ENCODE measurements at places on chromosomes 2 and 18.

DNA sequence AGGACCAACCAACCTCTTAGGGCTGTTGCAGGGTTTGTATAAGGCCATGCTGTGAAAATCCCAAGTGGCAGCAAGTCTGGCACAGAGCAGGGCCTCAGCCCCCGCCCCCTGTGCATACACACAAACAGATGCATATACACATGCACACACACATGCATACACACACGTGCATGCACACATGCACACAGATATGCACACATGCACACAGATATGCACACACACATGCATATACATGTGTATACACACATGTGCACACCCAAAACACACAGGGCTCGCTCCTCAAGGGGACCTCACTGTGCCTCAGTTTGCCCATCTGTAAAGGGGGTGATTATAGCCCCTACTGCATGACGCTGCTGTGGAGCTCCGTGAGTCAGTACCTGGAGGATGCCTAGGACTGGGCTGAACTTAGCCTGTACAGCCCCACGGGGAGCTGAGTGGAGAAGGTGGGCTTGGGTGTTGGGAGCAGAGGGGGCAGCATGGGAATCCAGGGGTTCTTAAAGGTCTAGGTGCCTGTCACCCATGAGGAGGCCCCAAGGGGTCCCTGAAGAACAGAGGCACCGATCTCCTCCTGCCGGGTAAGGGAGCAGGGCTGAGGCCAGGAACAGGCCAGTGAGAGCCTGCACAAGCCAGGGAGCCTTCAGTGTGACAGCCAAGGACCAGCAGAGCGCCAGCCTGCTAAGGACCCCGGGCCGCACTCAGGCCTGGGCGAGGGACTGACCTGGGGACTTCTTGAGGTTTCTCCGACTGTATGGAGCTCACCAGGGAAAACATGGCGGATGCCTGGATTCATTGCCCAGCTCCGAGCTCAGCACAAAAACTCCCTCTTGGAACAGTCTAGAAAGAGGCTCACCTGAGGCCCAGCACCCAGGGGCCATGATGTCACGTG is 24.0 kb upstream of the ALPI start:
- DNase-seq: no peak

DNA sequence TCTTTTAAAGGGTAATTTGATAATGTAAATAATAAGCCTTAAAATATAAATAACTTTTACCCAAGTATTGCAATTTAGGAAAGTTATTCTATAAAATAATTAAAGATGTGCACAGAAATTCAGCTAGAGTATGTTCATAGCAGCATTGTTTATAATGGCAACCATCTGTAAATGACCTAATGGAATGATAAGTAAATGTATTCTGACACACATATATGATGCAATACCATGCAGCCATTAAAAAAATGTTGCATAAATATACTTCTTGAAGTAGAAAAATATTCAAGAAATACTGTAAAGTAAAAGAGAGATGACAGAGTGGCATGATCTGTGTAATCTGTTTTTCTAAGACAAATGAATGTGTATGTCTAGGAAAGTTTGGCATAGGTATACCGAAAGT is 545.7 kb downstream of the ZEB2 start:
- DNase-seq: peak; percentile 10

DNA sequence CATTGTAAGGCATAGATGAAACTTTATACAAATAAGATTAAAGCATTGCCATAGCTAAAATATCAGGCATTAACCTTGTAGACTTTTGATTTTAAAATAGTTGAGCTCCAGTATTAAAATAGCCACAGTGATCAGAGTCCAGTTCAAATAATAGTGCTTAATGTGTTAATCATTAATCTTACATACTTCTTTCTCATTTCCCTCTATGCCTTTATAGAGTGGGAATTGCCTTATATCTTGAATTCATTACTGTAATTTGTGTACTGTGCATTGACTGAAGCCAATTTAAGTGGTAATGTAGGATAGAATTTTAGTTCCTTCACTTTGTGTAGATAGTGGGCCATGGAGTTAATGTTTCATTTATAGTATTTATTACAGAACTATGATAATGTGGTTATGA is 549.2 kb upstream of the VWC2L start:
- no peak for DNase-seq

- DNase-seq: no peak
Observed at GRCh38 chr2:166081852-166082251, 46.0 kb downstream of the SCN1A start.

- DNase-seq: peak; percentile 17
Observed at GRCh38 chr2:55048508-55049042, 1.7 kb downstream of the RTN4 start.

GRCh38 chr2:191756761-191757160 is 78.8 kb downstream of the NABP1 start:
- no peak for DNase-seq

- DNase-seq: no peak
Observed at GRCh38 chr2:106065268-106065982, 128.7 kb downstream of the UXS1 start.

DNA sequence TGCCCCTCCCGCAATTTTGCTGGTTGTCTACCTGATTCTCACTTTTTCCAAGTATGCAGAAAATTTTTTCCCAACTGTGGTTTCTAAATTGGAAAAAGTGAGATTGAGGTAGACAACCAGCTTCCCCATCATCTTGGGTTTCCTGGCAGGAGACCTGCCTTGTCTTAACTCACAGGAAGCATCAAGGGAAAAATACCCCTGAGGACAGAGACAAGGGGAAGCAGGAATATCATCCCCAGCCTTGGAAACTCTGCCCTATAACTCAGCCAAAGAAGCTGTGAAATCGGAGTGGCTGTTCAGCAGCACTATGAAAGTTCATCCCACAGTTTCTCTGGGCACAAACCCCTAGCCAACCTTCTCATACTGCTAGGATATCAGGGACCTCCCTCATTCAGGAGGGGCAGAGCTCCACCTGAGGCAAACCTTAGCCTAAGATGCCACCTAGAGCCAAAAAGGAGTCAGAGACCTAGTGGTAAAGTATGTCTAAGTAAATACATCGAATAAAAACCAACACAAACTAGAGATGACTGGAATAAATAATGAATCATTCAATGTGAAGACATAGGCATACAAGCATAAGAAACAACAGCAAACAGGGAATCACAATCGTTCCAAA is 68.2 kb downstream of the ZSWIM2 start:
- DNase-seq: peak; percentile 8

DNA sequence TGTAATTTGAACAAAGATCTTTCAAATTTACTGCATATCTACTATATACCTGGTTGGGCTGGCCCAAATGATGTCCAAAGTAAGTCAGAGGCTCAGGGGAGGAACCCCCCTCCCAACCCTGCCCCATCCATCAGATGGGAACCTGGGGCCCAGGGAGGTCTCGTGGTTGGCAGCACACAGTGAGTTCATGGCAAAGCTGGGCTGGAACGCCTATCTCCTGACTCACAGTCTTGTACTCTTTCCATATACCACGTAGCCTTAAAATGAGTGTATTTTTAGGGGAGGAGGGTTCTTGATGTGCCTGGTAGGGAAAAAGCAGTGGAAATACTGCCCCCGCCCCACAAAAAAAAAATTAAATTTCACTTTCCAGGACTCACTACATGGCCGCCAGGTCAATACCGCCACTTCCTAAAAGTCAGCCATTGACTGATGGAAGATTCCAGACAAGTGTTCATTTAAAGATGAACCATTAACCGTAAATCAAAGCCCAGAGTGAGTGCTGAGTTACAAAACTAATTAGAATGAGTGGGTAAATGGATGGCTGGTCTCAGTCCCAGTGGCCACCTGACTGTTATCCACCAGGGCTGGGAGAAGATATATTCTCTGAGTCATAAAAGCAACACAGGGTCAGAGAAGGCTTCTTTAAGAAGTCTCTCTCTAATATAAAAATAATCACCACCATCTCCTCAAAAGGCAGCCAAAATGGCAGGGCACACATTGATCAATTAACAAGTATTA is 80.5 kb downstream of the ZBTB7C start:
- peak; percentile 29 for DNase-seq

DNA sequence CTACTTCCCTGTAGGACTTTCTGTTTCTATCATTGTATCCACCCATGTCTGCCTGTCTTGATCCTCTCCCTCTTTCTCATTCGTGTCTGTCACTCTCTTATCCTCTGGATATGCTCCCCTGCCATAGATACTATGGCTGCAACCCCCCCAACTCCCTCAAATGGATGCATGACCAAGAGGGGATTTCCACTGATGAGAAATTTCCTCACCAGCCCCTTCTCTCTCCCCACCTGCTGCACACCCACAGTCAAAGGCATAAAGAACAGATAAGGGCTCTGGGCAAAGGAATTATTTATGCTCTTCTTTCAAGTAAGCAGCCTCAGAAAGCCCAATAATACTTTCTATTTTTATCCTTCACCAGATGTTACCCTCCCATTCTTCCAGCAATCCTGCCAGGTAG is 121.3 kb downstream of the FOXI3 start:
- DNase-seq: no peak

DNA sequence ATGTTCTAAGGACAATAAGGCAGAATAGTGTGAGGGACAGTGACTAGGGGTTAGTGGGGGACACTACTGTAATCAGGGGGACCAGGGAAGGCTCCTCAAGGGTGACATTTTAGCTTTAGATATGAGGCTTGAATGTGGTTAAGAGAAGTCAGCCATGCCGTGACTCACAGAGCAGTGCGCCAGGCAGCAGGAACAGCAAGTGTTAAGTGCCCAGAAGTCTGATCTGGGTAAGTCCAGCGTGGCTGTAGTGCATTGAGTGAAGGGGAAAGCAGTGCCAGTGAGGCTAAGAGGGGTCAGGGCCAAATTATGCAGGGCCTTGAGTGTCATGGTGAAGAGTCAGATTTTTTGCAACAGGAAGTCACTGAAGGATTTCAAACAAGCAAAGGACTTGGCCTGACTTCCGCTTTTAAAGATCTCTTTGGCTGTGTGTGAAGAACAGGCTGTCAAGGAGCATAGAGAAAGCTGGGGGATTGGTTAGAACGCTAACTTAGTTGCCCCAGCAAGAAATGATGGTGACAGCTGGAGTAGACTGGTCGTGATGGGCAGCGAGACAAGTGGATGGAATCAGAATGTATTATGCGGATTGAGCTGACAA is 151.5 kb downstream of the MSH2 start:
- DNase-seq: no peak

- DNase-seq: no peak
Observed at GRCh38 chr2:222724208-222724607, 52.8 kb downstream of the MOGAT1 start.

DNA sequence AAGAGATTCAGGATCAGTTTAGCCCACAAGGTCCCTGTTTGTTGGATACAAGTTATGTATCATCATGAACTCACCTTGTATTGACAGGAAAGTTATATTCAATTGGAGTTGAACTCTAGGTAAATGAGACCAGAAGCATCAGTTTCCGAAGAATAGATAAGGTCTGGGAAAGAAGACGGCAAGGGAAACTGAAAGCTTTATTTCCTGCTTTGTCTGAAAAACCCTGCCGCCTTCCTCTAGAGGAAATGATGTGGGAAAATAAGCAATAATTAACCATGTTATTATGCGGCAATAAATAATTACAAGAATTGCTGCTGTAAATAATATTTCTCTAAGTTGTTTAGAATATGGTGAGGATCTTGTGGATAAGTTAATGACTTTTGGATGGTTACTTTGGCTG is 32.0 kb downstream of the LPIN1 start:
- DNase-seq: no peak

- DNase-seq: no peak
Observed at GRCh38 chr2:72963423-72964145, 46.3 kb downstream of the EMX1 start.

DNA sequence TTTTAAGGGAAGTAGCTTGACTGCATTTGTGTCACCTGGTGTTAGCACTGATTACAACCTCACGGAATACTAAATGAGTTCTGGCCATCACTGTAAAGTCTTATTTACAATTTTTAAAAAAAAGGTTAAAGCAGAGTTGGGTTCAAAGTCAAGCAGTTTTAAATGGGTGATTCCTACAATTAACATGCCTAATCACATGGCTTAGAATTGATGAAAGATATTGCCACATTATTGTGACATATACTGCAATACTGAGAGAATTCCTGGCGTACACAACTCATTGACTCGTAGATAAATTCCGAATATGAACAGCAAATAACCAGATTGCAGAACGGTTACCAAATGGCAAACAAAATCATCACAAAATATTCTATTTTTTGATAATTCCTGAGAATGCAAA is 34.2 kb downstream of the ROCK2 start:
- DNase-seq: no peak

GRCh38 chr2:162084536-162084935 is 10.5 kb upstream of the DPP4 start:
- DNase-seq: no peak

DNA sequence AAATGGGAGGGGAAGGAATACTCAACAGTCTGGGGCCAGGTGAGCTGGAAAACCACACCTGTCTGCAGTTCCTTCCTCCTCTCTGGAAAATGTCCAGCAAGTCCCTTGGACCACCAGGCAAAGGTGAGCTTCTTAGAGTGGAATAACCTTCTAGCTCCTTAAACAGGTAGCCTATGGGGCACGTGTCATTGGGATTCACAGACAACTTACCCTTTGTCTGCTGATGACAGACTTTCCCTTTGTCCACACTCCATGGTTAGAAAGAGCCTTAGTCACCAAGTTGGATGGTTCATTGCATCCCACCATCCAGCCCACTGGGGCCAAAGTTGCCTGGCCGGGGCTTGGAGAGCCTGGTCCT is 98.0 kb upstream of the ITGA6 start:
- DNase-seq: no peak

GRCh38 chr18:48132797-48133655 is 202.6 kb upstream of the SMAD2 start:
- DNase-seq: no peak

- DNase-seq: no peak
Observed at GRCh38 chr2:204015118-204015843, 78.7 kb downstream of the ICOS start.

GRCh38 chr2:160377204-160377995 is 116.2 kb downstream of the RBMS1 start:
- no peak for DNase-seq

- DNase-seq: peak; percentile 32
Observed at GRCh38 chr2:209496586-209496982, 72.7 kb downstream of the MAP2 start.

GRCh38 chr2:162295009-162295408 is 23.5 kb downstream of the IFIH1 start:
- no peak for DNase-seq

DNA sequence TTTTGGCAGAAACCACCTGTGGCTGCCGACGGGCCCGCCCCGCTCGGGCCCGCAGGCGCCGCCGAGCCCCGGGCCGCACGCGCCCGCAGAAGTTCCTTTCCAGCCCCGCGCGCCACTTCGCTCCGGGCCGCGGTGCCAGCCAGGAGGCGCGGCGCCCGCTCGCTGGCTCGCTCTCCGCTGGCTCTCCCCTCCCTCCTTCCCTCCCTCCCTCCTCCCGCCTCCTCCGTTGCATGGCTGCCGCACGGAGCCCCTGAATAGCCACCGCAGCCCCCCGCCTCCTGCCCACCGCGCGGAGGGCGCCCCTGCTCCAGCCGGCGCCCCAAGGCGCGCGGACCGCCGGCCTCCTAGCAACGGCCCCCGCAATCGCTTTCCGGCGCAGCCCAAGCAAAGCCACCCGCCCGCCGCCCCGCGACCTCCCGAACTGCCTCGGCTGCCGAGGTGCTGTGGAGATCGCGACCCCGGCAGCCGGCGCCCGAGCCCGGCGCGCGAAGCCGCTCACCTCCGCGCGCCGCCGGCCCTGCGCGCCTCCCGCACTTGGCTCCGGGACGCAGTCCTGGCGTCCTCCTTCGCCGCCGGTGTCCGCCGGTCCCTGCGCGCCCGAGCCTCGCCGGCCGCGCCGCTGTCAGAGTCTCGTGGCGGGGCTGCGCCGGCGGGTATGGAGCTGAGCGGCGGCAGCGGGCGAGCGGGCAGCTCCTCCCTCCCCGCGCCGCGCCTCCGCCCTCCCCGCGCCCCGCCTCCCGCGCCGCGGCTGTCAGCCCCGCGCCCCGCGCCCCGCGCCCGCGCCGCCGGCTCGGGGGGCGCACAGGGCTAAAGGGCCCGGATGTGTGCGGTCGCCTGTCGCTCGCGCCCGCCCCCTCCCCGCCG is at the start of gene ZBTB7C:
Gene ZBTB7C (minus strand): TSS at position 657 of the 864 bp plus-strand sequence.
- DNase-seq: no peak

All from HFFc6 (cell line).